ENCODE measurements at places on chromosomes 12 and 14. TPM values are rescaled to one million over a fixed set of nuclear protein-coding genes. Genes with fewer than 3 reads are reported as not detected.
A peak's percentile ranks its signal among the peaks of the same experiment; 100 is the strongest.

GRCh38 chr12:27852742-27853141, 72.7 kb upstream of the MANSC4 start:
- DNase-seq, result no peak

DNA sequence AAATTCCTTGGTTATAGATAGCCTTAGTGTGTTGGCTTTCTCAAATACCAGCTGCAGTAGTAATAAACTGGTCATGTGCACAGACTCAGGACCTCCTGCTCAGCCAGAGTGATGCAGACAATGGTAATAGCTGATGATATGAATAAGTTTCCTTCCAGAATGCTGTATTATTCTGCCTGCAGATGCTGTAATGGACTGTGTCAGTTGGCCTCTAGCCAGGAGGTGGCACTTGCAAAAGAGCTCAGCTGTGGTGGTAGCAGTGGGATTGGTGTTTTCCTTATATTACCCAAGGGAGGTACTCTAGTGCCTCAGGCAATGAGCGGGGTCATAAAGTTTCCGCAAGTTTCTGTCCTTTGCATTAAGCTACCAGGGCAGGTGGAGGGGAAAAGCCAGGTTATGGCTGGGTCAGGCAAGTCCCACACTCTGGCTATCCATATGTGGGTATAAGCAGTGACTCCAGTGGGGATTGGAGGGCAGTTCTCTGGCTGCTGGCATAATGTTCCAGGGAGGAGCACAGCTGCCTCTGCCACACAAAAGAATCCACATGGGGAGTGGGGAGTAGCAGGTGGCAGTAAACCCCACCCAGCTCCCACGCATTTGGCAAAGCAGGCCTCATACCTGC, 14.0 kb upstream of the MUCL1 start:
- no peak for DNase-seq

DNA sequence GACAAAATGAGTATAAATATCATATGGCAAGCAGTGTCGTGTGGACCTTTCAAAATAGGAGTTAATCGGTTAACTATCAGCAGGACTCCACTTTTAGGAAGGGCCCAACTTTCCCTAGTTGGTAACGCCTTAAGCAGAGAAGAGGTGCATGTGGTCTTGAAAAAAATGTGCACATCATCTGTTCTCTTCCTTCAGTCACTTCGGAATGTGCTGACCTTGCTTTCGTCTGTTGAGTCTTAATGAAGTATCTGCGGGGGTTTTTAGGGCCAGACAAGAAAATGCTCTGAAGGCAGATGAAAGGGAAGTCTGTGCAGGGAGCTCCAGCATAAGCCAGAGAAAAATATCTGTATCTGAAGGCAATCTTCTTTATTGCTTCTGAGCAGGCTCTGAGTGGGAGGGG, 185.2 kb downstream of the AEBP2 start:
- DNase-seq, result no peak

DNA sequence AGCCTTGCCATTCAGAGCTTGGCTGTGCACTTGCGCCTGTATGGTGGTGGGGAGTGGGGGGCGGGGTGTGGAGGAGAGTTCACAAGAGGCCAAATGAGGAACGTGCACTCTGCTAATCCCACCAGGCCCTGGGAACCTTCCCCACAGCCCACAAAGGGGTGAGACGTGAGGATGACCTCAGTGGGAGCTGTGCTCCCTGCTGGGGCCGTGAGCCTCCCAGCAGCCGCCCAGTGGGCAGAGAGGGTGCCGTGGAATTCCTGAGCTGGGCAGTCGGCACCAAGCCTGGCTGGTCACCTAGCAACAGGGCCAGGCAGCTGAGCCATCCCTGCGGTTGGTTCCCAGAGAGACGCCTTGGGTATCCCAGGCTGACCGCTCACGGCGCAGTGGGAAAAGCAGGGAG, 53.7 kb downstream of the CCNK start:
- peak; percentile 68 for DNase-seq

DNA sequence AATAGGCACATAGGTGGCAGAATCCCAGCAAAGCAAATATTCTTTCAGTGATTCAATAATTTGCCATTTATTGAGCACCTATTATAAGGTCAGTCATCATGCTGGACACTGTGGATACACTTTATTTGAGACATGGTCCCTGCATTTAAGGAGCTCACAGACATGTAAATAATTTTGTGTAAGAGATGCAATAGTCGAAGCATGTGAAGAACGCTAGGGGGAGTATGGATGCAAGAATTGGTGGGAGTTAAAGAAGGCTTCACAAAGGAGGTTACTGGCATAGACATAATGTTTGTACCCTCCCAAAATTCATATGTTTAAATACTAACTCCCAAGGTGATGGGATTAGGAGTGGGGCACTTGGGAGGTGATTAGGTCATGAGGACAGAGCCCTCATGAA, 260.6 kb upstream of the GARIN6 start:
- peak; percentile 44 for DNase-seq

DNA sequence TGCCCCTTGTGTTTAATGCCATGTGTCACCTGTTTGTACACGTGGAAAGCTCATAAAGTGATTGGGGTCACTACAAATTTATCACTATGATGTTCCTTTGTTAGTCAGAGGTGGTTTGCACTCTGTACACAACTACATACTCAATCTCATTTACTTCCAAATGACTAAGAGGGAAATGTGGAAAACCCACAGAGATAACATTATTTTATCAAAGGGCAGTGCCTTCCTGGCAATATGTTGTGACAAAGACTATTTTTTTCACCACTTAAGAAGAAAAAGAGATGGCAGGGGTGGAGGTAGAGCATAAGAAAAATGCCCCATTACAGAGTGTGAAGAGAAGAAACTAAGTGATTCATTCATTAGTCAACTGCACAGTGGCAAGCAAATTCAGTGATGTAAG, 1064.1 kb upstream of the FLRT2 start:
- DNase-seq, result peak; percentile 78

DNA sequence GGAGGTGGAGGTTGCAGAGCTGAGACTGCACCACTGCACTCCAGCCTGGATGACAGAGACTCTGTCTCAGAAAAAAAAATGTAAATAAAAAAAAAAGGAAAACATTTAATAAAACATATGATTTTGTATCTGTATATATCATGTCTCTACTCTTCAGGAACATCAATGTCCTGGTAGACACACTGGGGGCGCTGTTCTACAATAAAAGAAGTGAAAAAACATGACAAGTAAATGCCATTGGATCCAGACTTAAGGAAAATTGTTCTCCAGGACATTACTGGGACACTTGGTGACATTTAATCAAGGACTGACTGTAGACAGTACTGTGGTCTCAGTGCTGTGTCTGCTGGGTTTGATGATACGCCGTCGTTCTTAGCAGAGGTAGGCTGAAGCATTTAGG, 15.5 kb upstream of the KLC1 start:
- peak; percentile 13 for DNase-seq

DNA sequence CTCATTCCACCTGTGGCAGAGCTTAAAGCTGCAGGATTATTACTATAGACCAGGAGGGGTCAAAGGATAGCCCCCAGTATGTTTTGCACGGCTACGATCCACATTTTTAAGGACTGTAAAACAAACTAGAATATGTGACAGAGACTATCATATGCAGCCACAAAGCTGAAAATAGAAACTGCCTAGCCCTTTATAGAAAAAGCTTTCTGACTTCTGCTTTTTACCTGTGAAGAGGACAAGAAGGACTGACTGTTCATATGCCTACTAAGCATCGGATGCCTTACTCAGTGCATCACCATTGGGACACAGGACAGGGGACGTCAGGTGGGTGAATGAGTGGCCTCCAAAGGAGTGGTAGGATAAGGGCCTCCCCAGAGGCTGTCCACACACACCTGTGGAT, 29.8 kb downstream of the SPTB start:
- no peak for DNase-seq

DNA sequence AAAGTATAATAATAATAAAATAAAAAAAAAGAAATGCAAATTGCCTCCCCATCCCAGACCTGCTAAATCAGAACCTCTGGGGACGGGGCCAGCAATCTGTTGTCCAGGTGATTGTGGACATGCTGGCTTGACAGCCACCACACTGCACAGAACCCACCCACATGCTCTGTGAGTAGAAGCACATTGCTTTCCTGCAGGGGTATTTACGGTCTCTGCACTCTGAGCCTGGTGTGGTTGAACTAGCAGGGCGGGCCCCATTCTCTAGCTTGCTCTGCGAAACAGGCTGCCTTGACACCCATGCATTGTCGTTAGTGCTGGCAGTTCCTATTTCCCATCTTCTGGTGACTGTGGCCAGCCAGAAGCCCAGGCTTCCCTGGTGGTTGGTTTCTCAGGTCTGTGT, 24.5 kb downstream of the PRMT8 start:
- DNase-seq, result no peak

- DNase-seq, result no peak
Measured at GRCh38 chr12:65944637-65945036, 120.4 kb downstream of the HMGA2 start.

DNA sequence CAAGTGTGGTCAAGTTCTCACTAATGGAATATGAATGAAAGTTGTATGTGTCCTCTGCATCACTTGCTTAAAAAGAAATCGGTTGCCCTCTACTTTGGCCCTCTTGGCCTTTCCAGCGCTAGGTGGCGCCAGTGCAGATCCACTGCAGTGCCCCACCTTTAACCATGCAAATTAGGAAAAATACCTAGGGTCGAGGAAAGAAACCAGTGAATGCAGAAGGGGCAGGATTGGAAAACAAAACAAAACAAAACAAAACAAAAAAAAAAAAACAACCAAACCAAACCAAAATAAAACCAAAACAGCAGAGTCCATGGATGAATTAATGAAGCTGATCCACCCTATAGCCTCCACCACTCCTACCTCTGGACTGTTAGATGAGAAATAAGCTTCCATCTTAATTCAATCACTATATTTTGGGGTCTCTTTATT, 12.9 kb upstream of the NEMF start:
- peak; percentile 72 for DNase-seq

DNA sequence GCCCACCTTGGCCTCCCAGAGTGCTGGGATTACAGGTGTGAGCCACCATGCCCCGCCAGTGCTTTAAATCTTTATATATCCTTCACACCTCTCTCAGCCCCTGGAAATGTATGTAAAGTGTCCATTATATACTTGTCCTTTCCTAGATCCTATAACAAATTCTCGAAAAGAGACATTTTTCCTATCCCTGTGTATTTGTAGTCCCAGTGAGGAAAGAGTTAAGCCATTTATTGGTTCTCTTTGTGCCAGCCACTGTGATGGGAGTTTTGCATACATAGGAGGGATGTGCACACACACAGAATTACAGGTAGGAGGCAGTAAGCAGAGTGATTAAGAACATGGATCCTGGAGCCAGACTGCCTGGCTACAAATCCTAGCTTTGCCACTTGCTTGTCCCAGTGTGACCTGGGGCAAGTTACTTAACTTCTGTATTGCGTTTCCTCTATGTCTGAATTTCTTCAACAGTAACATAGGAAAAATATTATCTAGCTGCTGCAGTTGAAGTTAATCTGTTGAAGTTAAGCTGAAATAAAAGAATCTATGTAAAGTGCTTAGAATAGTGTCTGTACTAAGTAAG, 2.1 kb upstream of the RABGGTA start:
- no peak for DNase-seq

- DNase-seq, result no peak
Measured at GRCh38 chr12:58458102-58458501, 462.2 kb downstream of the LRIG3 start.

- DNase-seq, result no peak
Measured at GRCh38 chr12:126343321-126343720, 1278.1 kb downstream of the AACS start.

DNA sequence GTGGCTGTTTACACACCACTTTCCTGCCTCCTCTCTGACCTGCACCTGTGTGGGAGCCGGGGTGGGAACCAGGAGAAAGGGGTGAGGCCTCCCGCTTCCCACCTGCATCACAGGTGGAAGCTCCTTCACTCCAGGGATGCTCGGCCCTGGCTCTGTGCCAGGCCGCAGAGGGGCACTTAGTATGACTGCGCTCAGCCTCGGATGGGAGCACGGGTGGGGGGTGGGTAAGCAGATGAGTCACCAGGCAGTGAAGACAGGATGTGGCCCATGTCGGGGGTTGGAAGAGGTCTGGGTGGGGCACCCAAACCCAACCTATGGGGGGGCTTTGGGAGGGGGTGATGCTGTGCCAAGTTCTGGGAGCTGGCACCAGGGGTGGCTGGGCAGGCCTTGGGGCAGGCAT, 7.4 kb upstream of the CYP46A1 start:
- DNase-seq, result peak; percentile 44

DNA sequence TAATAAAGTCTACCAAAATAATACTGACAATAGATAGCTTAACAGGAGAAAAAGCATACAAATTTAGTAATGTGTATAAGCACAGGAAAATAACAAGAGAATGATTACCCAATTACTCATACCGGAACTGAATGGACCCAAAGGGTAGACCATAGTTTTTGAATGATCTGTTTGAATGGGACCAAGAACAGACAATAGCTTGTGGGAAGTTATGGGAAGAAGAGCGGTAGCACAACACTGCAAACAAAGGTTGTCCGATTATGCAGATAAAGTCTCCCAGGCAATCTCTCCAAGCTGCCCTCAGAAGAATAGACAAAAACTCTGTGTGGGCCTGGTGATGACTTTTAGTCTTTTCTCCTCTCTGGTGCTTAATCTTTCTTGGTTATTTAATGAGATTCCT, 96.6 kb upstream of the NEDD1 start:
- DNase-seq, result peak; percentile 43

DNA sequence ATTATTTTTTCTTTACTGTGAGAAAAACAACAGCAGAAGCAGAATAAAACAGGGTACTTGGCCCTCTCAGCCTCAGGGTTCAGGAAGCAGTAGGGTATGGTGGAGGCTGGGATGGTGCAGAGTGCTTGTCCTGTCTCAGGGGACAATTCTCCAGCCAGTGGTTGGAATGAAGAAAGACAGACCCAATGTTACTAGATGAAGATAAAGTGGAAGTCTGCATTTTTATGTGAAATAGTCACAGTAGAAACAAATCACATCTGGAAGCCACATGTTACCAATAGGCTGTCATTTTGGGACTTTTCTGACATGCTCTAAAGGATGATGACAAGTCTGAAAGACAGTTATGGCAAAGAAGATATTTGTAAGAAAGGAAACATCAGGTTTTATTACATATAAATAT, 32.3 kb downstream of the PROX2 start:
- no peak for DNase-seq

GRCh38 chr12:62658910-62659309, 192.3 kb downstream of the MON2 start:
- DNase-seq, result no peak

DNA sequence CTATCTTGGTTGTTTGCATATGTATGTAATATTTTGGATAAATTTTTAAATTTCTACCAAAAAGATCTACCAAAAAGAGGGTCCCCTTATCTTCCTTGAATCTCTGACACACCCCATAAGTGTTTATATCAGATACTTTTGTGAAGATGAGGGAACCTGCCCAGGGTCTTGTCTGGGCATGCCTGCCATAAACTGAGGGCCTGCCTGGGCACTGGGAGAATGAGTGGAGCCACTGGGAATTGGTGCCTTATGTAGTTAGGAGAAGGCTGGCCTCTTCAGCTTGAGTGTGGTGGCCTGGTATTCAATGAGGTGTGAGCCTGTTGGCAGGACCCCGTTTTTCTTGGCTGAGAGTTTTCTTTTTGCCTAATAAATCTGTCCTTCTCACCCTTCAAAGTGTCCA, 46.5 kb downstream of the OR9K2 start:
- no peak for DNase-seq

Gene SLC25A21
- total RNA-seq, result 0.37 TPM

- DNase-seq, result no peak
Measured at GRCh38 chr14:69471436-69471835, 13.1 kb upstream of the PLEKHD1 start.
